HFFc6 (cell line): ENCODE measurements at places on chromosomes 1 and 21. TPM values are rescaled to one million over a fixed set of nuclear protein-coding genes. Genes with fewer than 3 reads are reported as not detected.

The ADAMTS5 gene
- 5.7 to 12.0 TPM (median 6.6 TPM) in 3 replicates for total RNA-seq

The PRAMEF17 gene
- not detected in 3 replicates for total RNA-seq

The RAB42 gene
- total RNA-seq = 0.60 TPM in 1 of 3 replicates, not detected in the others

The PAFAH2 gene
- total RNA-seq = 11.0 to 13.5 TPM (median 12.3 TPM) in 3 replicates

The ALPL gene
- 0.12 to 0.19 TPM in 2 of 3 replicates, not detected in the other for total RNA-seq

The KCNE1 gene
- 0.51 to 0.81 TPM (median 0.75 TPM) in 3 replicates for total RNA-seq

The SELP gene
- total RNA-seq = not detected in 3 replicates

The SHCBP1L gene
- total RNA-seq = not detected in 3 replicates

The SLAMF8 gene
- total RNA-seq = 0.09 to 0.24 TPM in 2 of 3 replicates, not detected in the other

The DCDC2B gene
- not detected in 3 replicates for total RNA-seq

The LCE2C gene
- total RNA-seq = not detected in 3 replicates

DNA sequence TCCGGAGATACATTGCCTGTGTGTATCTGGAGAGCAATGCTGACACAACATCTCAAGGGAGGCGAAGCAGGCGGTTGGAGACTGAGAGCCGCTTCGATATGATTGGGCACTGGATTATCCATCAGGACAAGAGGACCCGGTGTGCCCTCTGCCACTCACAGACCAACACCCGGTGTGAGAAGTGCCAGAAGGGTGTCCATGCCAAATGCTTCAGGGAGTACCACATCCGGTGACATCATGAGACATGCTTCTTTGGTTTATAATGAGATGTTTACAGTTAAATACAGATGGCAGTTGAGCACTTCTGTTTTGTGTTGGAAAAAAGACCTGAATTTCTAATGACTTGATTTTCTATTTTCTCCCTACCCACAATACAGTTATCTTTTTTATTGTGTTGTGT is 12.1 kb downstream of the PGBD2 start:
- DNase-seq = no peak

GRCh38 chr1:60727552-60727951 is 354.8 kb upstream of the NFIA start:
- DNase-seq = no peak

GRCh38 chr1:229842302-229843255 is 216.5 kb downstream of the URB2 start:
- DNase-seq = no peak

- DNase-seq = no peak
Measured at GRCh38 chr1:48772211-48772610, 4.5 kb downstream of the BEND5 start.

- DNase-seq = no peak
Measured at GRCh38 chr1:29389533-29390041, 153.3 kb downstream of the PTPRU start.

DNA sequence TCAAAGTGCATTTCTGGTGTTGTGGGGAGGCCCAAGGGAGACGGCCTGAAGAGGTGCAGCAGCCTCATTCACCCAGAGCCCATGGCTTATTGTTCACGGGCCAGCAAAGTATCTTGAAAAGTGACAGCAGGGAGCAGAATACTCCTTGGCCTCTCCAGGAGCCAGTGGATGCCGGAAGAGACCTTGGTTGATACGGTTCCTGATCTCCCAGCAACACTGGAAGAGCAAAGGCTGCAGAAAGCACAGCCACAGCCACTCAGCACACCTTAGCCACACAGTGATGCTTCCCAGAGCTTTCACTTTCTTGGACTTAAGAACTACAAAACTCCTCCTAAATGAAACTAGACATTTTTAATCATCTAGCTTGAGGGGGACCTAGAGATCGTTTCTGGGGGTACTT is 64.3 kb upstream of the TENT5C start:
- no peak for DNase-seq

- no peak for DNase-seq
Measured at GRCh38 chr1:3790500-3790923, 5.8 kb downstream of the LRRC47 start.

DNA sequence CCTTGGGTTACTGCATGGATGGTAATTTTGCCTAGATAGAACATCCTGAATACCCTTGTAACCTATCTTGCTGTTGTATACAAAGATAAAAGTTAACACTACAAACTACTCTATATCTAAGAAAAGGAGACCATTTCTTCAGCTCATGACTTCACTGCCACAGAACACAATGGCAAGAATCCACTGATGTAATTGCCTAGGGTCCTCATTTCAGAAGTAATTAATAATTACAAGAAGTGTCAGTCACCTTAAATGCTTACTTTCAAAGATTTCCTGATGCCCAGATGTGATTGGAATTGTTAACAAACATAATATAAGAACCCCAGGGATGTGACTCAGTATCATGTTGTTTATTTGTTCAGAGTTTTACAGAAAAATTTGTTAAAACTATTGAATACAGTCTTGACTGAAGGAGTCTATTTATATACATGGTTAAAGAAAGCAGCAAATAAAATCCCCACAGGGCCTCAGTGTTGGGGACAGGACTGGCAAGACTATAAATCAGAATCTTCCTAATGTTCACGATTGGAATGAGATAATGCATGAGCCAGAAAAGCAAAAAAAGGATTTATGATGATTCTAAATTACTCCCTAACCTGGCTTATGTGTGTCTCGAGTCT is 83.9 kb downstream of the CRB1 start:
- peak; percentile 3 for DNase-seq

DNA sequence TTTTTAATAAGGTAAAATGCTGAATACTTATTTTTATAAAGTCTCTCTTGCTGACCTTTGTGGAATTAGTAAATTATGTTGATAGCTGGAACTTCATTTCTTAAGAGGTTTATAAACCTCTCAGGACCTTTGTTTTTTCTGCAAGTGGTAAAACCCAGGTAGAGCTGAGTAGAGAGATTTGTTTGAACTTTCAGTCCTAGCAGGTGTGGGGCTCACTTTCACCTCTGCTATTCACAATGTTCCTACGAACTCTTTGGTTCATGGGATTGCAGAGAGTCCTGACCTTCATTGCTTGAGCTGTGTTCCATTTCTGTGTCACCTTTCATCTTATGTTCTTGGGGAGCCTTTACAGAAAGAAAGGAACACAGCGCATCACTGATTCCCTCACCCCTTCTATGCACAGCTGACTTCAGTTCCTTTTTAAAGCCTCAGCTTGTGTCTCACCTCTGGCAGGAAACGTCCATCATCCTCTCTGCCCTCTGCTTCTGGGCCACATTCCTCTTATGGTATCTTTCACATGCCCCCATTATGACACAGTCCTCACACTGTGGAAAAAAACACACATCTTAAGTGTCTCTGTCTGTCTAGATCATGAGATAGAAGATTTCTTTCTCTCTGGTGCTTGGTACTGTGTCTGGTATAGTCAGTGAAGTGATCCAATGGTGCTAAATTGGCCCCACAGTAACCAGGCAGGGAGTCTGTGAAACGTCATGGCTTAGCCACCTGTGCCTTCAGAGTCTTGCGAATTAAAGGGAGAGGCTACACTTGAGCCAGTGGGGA is 262.5 kb upstream of the B3GALT2 start:
- DNase-seq = no peak

DNA sequence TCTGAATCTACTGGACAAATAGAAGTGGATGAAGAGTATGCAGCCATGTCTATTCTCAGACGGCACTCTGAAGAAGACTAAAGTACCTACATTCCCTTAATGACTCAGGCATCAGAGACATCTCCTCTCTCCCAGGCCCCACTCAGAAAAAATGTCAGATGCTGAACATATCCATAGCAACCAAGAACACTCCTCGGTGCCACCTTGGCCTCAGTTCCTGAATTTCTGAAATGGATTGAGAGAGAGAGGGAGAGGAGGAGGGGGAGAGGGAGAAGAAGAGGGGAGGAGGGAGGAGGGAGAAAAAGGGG is 16.0 kb upstream of the OVAAL start:
- DNase-seq = peak; percentile 64

DNA sequence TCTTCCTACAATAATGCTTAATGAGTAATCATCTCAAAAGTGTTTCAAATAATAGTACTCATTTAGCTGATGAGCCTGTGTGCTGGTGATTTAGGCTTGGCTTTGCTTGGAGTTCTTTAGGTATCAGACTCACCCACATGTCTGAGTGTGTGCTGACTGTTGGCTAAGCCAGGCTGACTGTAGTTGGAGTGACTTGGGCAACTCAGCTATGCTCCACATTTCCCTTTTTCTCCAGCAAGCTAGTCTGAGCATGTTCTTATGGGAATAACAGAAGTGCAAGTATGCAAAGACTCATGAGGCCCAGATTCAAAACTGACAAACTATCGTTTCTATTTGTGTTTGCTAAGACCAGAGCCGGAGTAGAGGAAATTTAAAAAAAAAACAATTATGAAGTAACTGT is 99.0 kb upstream of the ADGRL4 start:
- no peak for DNase-seq

DNA sequence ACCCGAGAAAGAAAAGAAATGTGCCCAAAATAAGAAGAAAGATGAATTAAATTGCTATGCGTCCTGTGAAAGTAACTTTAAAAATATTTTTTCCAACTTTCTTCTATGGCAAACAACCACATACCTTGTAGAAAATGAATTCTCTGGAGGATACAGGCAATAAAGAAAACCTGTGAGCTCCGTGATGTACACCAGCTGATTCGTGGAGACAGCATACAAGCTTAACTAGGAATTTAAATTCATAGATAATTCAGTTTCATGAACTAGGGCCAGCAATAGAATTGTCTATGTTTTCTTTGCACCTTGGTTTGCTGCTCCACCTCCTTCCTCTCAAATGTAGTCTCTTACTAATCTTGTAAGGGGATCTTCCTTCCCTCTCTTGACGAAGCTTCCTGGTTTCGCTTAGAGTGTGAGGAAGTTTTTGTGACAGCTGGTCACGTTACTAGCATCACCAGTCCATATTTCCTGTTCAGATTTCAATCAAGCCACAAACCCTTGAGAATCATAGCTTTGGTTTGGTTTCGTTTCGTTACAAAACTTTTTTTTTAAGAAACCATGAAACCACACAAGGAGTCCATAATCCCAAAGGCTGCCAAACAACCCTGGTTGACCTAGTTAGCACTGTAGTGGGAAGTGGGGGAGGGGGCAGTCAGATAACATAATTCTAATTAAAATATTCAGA is 35.8 kb downstream of the GREM2 start:
- no peak for DNase-seq

GRCh38 chr1:90919190-90919719 is 102.6 kb downstream of the ZNF644 start:
- no peak for DNase-seq

GRCh38 chr1:57296726-57297250 is 127.1 kb downstream of the DAB1 start:
- DNase-seq = no peak

- DNase-seq = no peak
Measured at GRCh38 chr1:214542275-214543199, 8.9 kb downstream of the PTPN14 start.

DNA sequence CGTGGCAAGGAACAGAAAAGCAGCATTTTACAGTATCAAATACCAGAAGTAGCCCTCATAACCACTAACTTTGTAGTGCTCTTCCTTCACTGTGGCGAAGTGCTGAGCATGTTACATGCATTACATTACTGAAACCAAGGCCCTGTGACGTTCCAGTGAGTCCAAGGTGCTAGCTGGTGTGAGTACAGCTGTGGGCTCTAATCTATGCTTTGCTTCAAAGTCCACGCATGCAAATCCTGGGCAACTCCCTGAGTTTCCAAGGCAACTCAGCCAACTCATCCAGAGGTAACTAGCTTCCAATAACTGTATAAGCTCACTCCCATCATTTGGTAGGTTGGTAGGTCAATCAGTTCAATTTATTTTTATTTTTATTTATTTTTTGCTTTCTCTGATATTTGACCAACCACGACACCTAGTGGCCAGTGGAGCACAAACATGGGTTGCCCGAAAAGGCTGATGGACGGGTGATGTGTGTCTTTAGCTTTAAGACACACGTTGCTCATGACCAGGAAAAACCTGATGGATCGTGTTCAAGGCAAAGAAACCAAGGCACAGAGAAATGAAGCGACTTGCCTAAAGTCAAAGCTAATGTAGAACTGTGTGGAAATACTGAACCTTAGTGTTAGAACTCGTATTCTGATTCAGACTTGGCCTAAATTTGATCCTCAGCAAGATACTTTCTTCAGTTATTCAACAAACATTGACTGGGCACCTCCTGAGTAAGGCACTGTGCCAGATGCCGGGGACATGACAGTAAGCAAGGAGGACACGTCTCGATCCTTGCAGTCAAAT is 73.0 kb downstream of the GNG12 start:
- peak; percentile 72 for DNase-seq

DNA sequence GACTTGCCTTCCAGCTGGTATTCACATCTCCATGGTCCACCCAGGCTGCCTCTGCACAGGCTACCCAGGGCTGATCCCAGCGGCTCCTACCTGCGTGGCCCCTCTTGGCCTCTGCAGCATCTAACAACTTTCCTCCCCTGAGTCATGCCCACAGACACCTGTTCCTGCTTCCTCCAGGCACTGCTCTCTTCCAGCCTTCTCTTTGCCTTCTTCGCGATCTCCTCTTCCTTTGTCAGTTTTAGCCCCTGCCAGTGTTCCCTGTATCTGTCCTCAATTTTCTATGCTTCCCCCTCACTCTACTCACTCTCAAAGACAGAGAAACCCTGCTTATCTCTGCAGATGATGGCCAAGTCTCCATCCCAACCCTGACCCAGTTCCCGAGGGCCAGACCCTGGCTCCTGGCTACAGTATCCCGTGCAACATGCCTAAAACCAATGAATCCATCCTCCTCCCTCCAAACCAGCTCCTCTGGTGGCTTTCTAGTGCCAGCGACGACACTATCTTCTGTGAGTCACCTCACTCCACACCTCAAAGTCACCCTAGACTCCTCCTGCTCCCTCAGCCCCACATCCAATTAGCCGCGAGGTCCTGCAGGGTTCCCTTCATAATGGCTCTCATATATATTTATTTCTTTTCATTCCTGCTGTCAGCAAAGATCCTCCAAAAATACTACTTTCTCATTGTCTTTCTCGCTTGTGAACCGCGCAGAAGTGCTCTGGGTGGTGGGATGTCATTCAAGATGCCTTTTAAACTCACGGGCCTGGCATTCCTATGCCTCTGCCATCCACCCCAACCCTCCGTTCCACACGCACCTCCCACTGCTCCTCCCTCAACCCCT is 259.2 kb downstream of the TOMM20 start:
- no peak for DNase-seq

DNA sequence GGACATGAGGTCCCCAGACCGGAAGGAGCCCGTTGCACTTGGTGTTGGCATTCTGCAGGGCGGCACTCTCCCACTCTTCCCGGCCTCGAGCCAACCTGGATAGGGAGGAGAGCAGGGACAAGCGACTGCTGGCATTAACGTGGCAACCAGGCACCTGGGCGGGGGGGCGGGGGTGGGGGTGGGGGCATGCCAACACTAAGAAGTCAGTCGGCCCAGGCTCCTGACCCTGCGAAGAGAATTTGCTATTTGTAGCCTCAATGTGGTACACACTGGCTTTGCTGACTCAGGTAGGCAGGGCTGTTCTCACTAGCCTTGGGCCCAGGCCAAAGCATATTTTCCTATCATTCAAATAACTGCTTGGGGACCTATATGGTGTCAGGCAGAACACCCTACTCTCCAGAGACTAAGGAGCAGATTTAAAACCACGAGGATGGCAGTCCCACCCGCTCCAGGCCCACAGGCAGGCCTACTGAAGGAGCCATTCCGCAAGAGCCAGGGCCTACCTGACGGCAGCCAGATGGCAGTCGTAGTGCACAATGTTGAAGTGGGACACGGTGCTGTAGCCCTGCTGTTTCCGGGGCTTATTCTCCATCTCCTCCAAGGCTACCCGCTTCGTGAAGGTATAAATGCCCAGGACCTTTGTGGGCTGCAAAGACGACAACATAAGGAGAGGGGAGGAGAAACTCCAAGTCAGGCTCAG is 123.7 kb downstream of the UBR4 start:
- no peak for DNase-seq

- no peak for DNase-seq
Measured at GRCh38 chr1:212205006-212205405, 80.2 kb upstream of the PPP2R5A start.

GRCh38 chr1:180581635-180582039 is 22.9 kb downstream of the OVAAL start:
- peak; percentile 55 for DNase-seq
